ENCODE measurements at places on chromosomes 6 and 20.

- DNase-seq: no peak
Measured at GRCh38 chr6:143062551-143062950, 1.9 kb downstream of the AIG1 start.

GRCh38 chr6:139927236-139927635 is 552.8 kb upstream of the CITED2 start:
- DNase-seq: no peak

GRCh38 chr6:134132494-134133141 is 80.2 kb upstream of the SLC2A12 start:
- no peak for DNase-seq

- DNase-seq: no peak
Measured at GRCh38 chr6:98650941-98651340, 183.4 kb upstream of the POU3F2 start.

DNA sequence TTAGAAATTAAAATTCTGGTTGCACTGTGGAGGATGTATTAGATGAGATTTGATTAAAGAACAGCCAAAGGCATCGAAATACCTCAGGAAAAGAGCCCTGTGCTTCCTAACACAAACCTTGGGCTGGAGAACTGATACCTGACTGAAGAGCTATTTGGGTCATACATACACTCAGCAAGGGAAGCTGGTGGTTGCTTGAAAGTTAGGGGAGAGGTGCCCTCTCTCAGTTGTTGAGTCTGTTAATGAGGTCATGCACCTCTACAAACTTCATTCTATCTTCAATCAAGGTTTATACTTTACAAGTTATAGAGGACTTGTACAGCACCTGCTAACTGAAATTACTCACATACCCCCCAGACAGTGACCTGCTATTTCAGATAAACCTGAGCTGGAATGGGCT is 25.5 kb downstream of the FAM184A start:
- DNase-seq: no peak

DNA sequence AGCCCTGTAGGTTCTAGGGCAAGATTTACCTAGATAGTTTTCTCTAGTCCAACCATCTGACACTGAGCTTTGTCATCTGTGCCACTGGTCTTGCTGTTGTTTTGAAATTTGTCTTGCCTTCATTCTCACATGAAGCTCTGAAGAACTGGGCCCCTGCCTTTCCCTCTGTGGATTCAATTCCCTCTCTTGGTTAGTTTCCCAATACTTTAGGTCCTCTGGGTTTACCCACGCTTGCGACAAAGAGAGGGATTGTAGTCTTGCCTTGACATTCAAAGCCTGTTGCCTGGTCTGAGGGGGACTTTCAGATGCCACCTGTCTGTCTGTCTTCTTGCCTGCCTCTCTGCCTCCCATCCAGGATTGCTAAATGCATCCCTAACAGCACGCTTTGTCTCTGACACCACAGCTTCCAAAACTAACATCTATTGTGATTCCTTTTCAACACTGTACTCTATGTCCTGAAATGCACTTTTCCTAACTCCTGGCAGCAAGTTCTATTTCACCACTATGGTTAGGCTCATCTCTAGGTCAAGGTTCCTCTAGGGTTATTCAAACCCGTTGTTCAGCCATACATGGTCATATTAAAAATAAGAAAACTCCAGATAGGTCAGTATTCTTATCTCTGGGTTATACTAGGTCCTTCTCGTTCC is 25.5 kb upstream of the MANEA start:
- DNase-seq: no peak

DNA sequence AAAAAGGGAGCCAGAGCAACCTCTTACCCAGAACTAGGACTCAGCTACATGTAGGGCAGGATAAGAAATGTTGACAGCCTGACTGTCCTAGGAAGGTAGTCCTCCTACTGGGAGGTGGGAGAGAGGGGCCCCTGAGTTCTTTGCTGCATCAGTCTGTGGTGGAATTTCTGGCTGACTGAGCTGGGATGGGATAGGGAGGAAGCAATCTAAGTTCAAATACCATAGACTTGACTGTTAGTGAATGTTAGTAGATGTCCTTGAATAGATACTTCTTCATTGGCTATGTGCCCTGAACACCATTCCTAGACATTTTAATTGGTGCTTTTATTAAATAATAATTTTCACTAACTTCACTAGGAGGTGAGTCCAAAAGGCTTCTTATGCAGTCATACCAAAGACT is 1343.6 kb upstream of the CITED2 start:
- DNase-seq: no peak

GRCh38 chr6:100464903-100465700 is at the start of gene SIM1:
SIM1 (minus strand) TSS chr6:100464921; CDS start chr6:100463468, 1,453 bp downstream.
- DNase-seq: no peak

- DNase-seq: no peak
Measured at GRCh38 chr6:60679175-60679574, 1606.8 kb downstream of the KHDRBS2 start.

- peak; percentile 54 for DNase-seq
Measured at GRCh38 chr6:142945446-142946180, 637 bp upstream of the HIVEP2 start.

DNA sequence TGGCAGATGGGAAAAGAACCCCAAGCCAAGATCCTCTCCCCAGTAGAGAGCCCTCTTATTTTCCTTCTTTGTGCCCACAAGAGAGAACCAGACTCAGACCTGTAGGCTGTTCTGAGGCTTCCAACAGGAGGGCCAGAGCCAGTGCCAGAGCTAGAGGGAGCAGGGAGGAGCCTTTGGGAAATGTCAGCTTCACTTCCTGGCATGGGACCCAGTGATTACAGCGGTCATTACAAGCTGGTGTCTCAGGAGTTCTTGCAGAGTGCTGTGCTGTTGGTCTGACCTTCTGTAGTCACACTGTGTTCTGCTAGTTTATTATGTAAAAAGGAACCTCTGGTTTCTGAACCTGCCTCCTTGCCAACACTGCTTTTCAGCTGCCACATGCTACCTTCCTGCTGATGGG is 38.9 kb downstream of the STK35 start:
- DNase-seq: no peak

GRCh38 chr20:43812216-43812615 is 85.4 kb upstream of the GTSF1L start:
- no peak for DNase-seq

- no peak for DNase-seq
Measured at GRCh38 chr6:64081453-64081852, 445.9 kb downstream of the PHF3 start.

- DNase-seq: no peak
Measured at GRCh38 chr20:13455713-13456112, 183.0 kb downstream of the TASP1 start.

GRCh38 chr20:8755340-8756118 is 313.4 kb upstream of the PLCB4 start:
- DNase-seq: no peak

DNA sequence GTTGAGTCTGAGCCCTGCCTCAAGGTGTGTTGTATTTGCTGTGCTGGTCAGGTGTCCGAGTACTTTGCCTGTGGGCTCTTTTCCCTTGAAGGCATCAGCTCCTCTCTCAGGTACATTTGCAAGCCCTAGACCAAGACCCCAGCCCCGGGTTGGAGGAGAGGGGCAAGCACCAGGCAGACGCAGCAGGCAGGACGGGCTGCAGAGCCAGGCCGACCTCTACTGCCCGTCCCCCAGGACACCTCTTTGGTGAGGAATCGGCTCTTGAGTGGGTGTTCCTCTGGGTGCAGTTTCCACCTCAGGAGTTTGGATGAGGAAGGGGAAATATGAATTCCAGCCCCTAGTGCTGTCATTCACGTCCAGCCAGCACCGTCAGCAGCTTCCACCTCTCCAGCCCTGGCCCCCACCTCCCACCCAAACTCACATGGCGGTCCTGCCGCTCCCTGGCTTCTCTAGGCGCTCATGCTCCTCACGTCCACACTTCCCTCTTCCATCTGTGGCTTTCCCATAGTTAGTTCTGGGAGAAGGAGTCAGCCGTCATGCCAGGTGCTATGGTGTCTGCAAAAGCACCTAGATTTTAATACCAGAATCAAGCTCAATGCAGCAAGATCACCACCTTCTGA is 183.9 kb downstream of the DLL1 start:
- DNase-seq: no peak

DNA sequence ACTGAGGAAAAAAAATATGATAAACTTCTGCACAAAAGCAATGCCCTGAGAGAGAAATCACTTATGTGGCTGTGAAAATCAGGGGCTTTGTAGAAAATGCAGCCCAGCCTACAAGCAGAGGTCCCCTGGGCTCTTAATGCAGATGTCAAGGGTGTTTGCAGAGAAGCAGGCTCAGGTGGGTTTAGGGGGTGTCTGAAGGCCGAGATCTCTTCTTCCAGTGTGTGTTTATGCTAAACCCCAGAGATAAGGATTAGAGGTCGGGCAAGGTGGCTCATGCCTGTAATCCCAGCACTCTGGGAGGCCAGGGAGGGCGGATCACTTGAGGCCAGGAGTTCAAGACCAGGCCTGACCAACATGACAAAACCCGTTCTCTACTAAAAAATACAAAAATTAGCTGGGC is 78.5 kb downstream of the TMEM242 start:
- no peak for DNase-seq

GRCh38 chr6:119620846-119621555 is 271.4 kb upstream of the MAN1A1 start:
- no peak for DNase-seq

DNA sequence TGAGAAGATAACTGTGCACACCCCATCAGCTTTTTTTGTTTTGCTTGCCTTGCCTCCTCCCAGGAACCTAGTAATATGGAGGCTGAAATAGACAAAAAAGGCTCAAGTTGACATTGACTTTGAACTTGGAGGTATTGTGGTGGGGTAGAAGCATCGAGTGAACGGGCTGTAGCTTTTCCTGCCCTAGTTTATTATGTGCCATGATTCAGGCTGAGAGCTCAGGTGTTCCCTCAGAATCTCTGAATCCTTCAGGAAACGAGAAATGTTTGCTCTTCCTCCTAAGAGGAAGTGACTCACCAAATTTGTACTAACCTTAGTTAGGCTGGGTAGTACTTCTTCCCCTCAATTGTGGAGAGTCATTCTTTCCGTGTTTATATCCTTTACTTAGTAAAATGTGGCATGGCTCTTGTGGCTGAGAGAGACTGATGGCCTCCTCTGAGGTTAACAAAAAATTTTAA is 98.8 kb downstream of the SASH1 start:
- DNase-seq: no peak

DNA sequence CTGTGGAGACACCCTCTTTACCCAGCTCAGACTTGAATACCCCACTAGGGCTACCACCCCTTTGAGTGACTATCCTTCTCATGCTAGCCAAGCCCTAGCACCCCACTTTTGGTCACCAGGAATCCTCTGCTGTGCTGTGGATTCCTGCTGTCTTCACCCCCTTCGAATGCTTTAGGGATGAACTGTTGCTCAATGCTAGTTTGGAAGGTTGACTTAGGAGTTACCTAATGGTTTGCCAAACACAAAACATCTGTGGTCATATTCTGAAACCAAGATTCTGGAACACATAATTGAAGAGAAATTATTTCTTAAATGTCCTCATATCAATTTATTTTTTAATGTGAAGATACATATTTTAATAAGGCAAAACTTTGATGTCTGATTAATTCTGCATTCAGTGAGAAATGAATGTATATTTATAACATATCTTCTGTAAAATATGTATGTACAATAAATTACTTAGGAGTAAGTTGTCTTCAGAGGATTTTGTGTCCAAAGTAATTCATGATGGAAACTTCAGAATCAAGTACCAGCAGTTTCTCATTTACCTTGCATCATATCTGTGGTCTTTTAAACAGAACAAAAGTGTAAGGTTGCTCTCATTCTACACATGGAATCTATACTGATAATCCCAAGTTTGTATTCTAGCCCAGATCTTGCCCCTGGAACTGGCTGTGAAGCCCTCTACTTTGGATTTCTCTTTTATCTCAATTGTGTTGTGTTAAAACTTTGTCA is 46.9 kb downstream of the TMEM200A start:
- DNase-seq: no peak

- DNase-seq: no peak
Measured at GRCh38 chr6:30709101-30709868, 7.8 kb downstream of the MDC1 start.

DNA sequence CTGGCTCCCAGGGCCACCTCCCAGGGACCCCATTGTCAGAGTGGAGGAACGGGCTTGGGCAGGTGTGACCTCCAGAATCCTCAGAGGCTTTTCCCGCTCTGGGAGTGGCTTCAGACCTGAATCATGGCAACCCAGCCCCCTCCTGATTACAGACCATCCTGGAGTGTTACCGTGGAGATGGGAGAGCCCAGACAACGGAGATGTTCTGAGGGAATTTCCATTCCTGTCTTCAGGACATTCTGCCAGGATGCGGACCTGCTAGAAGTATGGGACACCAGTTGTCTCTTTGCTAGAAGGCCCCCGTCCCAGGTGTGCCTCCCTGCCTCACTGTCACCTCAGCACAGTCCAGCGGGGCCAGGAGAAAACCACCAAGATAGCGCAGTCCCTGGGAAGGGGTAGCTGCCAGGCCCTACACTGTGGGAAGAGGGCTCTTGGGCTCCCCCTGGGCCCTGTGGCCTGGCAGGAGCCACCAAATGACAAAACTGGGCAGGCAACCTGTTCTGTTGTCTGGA is 109.9 kb downstream of the PSMB1 start:
- no peak for DNase-seq

DNA sequence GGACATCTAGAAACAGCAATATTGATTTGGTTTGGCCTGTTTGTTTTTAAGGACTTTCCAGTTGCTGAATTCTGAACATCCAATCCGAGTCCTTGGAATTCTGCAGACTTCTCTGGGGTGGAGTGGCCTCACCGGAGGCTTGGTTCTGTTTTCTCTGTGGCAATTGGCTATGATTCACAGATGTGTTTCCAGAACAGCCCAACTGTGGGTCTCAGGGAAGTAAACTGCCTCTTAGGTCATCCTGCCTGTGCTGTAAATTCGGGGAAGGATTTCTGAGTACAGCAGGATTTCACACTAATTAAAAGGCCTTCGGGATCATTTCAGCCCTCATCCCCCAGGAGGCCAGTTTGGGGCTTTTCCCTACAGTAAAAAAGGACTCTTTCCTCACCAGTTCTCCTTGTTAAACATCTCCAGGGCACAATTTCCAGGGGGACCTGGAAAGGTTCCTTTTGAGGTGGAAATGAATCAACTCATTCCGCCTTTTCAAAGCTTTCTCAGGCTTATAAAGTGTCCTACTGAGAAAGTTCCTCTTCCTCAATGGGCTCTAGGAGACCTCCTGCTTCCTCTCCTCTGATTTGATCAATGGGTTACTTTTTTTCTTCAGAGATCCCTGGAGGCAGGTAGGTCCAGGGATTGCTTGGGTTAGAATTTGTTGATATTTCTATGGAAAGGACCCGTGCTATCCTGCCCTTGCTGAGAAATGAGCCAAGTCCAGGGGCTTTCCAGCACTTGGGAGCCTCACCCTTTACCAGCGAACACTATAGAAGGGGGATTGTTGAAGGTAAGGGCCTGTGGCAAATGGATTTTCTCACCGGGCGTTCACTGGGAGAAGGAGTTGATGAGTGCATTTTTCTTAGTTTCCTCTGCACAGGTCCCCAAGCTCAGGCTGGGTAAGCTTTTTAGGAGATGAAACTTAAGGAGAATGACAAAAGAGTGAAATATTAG is 114.6 kb downstream of the CLIC5 start:
- no peak for DNase-seq

DNA sequence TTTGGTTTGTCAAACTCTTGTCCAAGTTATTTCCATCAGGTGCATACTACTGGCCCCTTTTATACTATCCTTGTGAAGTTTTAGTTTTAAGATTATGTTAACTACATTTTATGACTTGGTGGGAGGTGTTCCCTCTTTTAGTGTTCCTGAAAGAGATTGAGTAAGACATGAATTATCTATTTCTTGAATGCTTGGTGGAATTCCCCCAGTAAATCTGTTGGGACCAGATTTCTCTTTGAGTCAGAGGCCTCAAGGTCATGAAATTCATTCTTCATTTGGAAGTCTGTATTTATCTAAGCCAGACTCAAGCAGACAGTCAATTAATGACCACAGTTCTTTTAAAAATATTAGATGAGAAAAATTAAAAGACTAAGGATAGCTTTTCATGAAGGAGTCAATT is 81.3 kb downstream of the MOXD1 start:
- DNase-seq: no peak

All from activated CD4-positive, alpha-beta T cell treated with anti-CD3 and anti-CD28 coated beads, Interleukin-2, amount 50 U/mL, for 48 hours (primary cell).